ENCODE measurements at places on chromosomes 4 and X. TPM values are rescaled to one million over a fixed set of nuclear protein-coding genes. Genes with fewer than 3 reads are reported as not detected.

- DNase-seq, result no peak
Measured at GRCh38 chrX:150036181-150036580, 97.9 kb upstream of the EOLA2 start.

Gene AFP
- 0.62 TPM for total RNA-seq

DNA sequence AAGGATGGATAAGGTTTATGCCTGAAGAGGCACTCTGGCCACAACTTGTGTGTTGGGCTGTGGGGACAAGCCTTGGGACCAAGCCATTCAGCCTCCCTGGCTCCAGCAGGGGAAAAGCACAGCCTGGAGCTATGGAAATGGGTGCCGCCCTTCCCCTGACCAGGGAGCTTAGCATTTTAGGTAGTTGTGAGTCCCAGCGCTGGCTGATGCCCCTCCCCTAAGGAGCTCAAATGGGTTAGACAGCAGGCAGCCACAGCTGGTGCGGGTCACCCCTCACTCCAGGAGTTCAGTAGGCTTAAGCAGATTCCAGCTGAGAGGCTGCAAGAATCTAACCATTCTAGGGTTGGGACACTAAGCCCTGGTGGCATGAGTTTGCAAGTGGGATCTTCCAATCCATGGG is 172.9 kb downstream of the KCNIP4 start:
- DNase-seq, result no peak

DNA sequence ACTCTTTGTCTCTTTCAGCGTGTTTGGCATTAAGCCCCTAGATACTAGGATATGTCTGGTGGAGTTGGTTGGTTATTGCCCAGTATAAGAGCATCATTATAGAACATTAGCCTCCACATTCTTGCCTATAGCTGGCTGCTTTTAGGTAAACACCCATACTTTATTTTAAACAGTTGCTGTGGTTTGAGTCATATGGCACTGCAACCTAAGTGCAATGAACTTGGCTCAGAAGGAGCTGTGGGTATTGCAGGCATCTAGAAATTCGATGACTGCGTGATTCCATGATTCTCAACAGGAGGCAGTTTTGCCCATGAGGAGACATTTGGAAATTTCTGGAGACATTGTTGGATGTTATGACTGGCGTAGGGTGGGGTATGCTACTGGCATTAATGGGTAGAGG is 49.5 kb downstream of the DCLK2 start:
- DNase-seq, result no peak

GRCh38 chrX:46710927-46711623 is 47.8 kb downstream of the SLC9A7 start:
- peak; percentile 17 for DNase-seq

- DNase-seq, result peak; percentile 93
Measured at GRCh38 chr4:40309250-40309774, 25.8 kb upstream of the CHRNA9 start.

Gene CXCL3
- 2.0 TPM for total RNA-seq

Gene ARHGEF38
- 0.37 TPM for total RNA-seq

DNA sequence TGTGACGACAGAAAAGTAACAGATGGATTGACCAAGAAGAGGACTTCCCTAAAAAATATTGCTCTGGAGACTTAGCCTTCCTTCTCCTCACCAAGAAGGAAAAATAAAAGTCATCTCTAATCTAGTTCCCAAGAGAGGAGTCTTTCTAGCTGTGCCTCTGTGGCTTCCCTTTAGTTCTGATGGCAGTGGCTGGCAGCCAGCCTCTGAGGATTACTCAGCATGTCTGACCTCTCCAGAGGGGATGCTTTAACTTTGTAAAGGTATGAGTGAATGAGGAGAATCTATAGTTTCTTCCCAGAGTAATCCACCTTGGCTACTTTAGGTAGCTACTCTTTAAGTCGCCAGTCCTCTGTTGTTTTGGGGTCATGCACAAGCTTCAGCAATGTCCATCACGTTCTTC is 163.9 kb upstream of the KIT start:
- DNase-seq, result no peak

- no peak for DNase-seq
Measured at GRCh38 chrX:47156611-47157520, 11.8 kb downstream of the RBM10 start.
